T-helper 1 cell (primary cell): ENCODE measurements at places on chromosomes 12 and 14.

GRCh38 chr14:104467641-104468040 is 111.9 kb upstream of the C14orf180 start:
- no peak for DNase-seq

GRCh38 chr12:48279601-48280000 is 71.1 kb downstream of the ZNF641 start:
- DNase-seq = no peak

GRCh38 chr14:90103808-90104207 is 42.0 kb downstream of the KCNK13 start:
- no peak for DNase-seq

- DNase-seq = no peak
Measured at GRCh38 chr14:95697764-95698163, 11.5 kb downstream of the TCL1B start.

- no peak for DNase-seq
Measured at GRCh38 chr14:89900802-89901201, 53.7 kb downstream of the EFCAB11 start.

GRCh38 chr14:100539766-100540140 is 47.5 kb downstream of the BEGAIN start:
- no peak for DNase-seq
